Trophoblast cell (in vitro differentiated cells and primary cell): ENCODE measurements at places on chromosomes 1 and 21.

- DNase-seq, result no peak
Observed at GRCh38 chr1:212313616-212314015, 28.4 kb downstream of the PPP2R5A start.

GRCh38 chr1:112836642-112837041 lies 119.4 kb downstream of the SLC16A1 start:
- DNase-seq, result no peak

GRCh38 chr1:82321794-82322193 lies 521.1 kb downstream of the ADGRL2 start:
- no peak for DNase-seq

GRCh38 chr1:39816415-39817090 lies 27.9 kb upstream of the BMP8B start:
- peak; percentile 90 for DNase-seq

DNA sequence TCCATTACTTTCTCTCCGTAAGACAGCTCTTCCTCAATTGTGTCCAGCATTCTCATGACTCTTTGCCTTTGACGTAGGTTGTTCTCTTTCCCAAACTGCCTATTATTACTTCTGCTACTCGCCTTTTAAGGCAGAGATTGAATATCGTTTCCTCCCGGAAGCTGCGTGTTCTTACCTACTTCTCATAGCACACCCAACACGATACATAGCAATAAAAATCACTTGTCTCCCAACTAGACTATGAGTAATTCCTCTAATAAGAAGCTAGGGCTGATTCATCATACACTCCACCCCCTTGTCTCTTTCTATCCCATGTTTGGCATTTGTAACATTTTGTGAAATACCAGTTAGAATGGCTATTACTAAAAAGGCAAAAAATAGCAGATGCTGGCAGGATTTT lies 55.8 kb upstream of the SGIP1 start:
- peak; percentile 28 for DNase-seq

DNA sequence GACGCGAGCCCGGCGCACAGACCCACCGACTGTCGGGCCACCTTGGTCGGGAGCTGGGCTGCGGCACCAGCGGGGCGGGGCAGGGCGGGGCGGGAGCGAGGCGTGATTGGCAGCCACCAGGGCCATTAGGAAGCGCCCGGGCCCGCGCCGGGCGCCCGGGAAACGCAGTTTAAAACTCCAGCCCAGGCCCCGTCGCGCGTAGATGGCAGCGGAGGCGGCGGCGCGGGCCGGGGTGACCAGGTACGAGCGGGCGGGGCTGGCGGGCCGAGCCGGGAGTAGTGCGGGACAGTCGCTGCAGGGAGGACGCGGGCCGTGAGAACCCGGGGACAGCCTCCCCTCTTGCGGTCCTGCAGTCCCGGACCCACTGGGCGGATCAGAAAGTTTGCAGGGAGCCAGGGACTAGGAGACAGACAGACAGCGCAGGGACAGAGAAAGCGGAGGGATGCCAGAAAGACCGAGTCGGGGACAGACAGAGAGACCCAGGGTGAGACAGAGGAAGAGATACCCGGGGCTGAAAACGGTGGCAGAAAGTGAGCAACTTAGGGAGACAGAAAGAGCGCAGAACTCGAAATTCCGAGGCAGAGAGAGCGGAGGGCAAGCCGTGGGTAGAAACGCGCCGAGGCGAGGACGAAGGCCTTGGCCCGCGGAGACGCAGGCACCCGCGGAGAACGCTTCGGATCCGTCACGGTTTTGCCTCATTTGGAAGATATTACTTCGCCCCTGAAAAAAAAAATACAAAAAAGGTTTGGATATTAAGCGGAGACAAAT lies at the start of gene DMBX1:
DMBX1 (plus strand) TSS at position 199 of the 768 bp plus-strand sequence. CDS start 17,175 bp downstream, outside the sequence.
- DNase-seq, result peak; percentile 49

DNA sequence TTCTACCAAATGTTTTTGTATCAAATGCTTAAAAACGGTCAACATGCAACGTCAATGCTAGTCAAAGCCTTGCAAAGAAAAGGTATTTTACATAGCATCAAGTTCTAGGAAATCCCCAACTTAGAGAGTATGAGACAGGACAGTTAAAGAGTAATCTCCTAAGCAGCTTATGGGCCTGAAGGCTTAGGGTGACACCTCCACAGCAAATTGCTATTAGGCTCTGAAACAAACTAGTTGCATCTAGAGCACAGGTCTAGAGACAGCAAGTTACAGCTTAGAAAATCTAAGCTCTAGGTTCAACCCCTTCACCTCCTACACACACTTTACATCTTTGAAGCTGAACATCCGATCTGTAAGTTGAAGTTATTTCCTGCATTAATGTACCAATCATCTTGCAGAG lies 13.7 kb downstream of the PABPC4 start:
- DNase-seq, result no peak

GRCh38 chr1:155940993-155941844 lies at the start of gene RXFP4:
Gene RXFP4 (plus strand): TSS chr1:155941638. CDS start chr1:155941710, 72 bp downstream.
- DNase-seq, result no peak

- DNase-seq, result no peak
Observed at GRCh38 chr1:183697814-183698590, 44.9 kb upstream of the APOBEC4 start.

DNA sequence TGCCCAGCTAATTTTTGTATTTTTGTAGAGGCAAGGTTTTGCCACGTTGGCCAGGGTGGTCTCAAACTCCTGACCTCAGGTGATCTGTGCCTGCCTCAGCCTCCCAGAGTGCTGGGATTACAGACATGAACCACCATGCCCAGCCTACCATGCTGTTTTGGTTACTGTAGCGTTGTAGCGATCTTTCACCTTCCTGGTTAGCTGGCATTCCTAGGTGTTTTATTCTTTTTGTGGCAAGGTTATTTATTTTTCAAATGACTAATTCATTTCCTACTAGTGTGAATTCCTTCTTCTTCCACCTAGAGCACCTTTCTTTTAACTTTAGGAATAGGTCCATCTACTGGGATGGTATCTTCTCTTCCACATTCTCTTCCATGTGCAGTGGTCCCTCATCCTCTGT lies 29.3 kb downstream of the TMEM200B start:
- DNase-seq, result no peak

- peak; percentile 26 for DNase-seq
Observed at GRCh38 chr1:218659911-218660677, 315.0 kb downstream of the TGFB2 start.

DNA sequence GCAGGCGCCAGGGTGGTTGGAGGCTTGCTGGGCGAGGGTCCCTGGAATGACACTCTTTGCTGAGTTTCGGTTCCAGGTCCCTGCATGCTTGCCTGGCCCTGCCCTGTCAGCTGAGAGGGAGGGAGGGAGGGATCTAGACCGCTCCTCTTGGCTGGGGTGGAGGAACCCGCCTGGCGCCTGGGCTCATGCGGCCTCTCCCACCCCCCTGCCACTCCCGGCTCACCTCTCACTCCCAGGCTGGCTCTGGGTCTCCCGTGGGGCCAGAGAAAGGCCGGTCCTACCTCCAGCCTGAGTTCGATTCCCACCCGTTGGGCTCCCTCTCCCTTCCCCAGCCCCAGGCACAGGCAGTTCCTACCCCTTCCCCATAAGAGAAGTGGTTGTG lies 19.0 kb upstream of the IFNLR1 start:
- DNase-seq, result no peak

DNA sequence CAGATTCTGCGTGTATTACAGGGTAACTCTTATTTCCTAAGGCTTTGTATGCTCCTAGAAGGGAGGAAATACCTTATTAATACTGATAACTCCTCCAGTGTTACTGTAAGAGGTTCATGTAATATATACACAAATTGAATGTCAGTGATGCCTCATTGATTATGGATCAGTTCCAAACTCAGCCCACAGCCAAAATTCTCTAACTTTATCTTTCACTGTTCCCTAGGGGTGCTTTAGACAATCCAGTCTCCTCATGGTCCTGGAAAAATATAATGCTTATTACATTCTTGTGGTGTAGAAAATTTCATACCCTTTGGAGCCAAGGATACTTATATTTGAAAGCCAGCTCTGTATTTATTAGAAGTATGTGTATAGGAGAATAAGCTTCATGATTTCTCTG lies 73.0 kb downstream of the NGF start:
- no peak for DNase-seq

DNA sequence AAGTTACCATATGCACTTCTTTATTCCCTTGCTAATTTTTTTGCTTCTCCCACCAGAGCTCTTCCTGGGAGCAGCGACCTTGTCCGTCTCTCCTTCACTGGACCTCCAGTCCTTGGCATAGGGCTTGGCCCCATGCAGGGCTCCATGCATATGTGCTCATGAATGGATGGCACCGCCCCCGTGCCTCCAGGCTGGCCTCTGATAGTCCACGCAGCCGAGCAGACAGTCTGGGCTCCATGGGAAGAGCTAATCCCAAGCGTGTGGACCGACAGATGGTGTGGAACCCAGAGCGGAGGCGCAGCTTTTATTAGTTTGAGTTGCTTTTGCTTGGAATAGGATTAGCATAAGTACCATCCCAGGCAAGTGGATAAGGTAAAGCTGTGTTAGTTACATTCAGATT lies 41.8 kb downstream of the CDCP2 start:
- DNase-seq, result no peak

- DNase-seq, result no peak
Observed at GRCh38 chr1:177278626-177279390, 108.0 kb downstream of the BRINP2 start.

GRCh38 chr1:25137106-25137505 lies 95.2 kb downstream of the SYF2 start:
- DNase-seq, result no peak

DNA sequence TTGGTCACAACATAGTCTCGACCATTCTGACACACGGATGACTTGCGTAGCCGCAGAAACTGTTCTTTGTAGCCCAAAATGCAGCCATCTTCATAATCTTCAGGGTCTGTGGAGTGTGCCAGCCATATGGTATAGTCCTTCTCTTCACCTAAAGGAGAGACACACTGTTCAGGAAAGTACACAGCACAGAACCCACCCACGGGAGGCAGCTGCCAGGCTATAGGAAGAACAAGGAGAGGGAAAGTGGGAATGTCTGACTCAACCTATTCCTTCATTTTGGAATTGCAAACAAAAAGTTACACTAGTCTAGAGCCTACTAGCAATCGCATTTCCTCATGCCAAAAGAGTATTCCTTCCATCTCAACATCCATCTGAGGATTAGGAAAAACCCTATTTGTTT lies 16.2 kb upstream of the MYBPHL start:
- peak; percentile 20 for DNase-seq

GRCh38 chr1:95171270-95172245 lies 54.4 kb downstream of the TLCD4 start:
- DNase-seq, result no peak

- DNase-seq, result no peak
Observed at GRCh38 chr1:151061704-151062103, 1.5 kb downstream of the MLLT11 start.

DNA sequence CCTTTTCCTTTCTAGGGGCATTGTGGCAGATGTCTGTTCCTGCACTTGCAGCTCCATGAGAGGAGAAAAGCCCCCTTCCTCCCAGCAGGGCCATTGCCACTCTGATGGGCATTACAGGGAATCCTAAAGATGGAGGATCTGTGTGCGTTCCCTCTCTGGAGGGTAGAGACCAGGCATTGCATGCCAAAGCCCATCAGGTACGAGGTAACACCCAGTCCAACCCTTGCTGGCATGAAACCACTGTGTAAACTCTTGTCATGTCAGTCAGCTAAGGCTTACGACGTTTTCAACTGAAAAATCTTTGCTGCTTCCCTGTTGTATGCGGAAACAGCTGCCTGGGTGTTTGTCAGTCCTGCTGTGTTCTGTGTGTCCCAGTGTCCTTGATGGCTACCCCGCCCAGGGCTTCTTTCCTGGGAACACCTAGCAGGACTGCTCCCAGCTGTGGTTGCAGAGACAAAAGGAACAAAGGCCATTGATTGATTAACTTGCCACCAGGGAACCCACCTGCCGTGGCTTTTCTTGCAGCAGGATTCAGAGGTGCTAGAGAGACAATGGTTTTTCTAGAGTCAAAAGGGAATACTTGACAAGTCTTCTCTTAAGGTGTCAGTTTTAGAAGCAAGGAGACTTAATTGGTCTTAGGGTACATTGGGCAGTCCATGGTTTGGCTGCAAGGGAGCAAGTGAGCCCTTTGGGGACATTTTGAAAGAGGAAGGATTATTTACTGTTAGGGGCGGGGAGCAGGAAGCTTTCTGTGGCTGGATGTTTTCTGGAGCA lies 24.6 kb downstream of the B3GALT5 start:
- DNase-seq, result no peak

DNA sequence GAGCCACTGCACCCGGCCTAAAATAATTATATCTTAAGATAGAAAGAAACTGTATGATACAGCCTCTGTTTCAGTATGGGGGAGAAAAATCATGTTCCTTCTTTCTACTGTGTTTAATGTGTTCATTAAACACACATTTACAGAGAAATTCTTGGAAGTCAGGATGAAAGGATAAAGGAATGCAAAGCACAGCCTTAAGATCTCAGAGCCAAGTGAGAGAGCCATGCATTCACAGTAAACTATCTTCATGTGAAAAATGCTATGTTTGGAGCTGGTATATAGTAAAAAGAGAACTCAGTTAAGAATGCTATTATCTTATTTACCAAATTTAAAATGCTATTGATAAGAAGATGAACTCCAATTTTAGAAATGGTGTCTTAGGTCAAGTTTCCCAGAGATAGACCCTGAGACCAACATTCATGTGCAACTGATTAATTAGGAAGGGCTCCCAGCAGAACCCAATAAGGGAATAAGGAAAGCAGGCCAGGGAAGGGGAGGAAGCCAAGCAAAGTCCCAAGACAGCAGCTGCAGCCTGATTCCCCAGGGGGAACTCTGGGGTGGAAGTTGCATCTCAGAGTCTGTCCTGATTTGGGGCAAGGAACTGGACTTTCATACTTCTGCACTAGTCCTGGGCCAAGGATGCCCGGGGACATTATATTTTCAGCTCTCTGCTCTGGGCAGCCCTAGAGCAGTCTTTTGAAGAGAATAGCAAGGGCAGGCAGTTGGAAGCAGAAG lies 130.0 kb upstream of the ZNF648 start:
- DNase-seq, result no peak

- DNase-seq, result peak; percentile 14
Observed at GRCh38 chr1:41318135-41318534, 43.1 kb upstream of the FOXO6 start.

DNA sequence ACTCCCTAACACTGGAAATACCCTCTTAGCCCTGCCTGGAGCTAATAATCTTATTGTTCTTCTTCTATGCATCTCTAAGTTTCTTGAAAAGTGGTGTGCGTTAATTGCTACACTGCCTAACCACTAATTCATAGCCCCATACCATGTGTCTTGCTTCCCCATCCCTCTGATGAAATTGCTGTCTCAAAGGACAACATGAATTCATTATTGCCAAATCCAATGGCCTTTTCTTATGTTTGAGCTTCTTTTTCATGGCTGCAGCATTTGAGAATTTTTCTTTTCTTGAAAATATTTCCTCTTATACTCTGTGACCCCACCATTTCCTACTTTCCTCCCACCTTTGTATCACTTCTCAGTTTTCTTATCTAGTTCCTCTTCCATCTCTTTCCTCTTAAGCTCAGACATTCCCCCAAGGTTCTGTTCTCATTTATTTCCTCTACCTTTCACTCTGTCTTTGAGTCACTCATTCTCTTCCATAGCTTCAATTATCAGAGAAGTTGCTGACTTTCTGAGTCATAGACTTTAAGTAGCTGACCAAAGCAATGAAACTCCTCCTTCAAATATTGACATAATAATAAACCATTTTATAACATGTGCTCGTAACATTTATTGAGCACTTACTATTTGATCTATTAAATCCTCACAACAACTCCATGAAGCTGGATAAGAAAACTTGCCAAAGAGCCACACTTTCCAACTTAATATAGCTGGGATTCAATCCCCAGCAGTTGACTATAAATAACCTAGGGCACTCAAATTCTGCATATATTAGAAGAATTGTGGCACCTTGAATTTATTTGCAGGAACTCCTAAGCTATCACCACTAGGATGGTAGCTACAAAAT lies 35.5 kb upstream of the ATP6V1G3 start:
- no peak for DNase-seq

GRCh38 chr1:109792056-109792831 lies 28.5 kb upstream of the EPS8L3 start:
- peak; percentile 24 for DNase-seq
